ENCODE measurements at places on chromosomes 3 and 15.

DNA sequence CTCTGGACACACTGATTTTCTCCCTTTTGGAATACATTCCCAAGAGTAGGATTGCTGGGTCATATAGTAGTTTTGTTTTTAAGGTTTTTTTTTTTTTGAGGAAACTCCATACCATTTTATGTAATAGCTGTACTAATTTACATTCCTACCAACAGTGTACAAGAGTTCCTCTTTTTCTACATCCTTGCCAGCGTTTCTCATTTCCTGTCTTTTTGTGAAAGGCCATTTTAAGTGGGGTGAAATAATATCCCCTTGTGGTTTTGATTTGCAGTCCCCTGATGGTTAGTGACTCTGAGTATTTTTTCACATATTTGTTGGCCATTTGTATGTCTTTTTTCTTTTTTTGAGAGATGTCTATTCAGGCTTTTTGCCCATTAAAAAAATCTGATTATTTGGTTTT is 1205.5 kb downstream of the ROBO1 start:
- DNase-seq, result no peak

DNA sequence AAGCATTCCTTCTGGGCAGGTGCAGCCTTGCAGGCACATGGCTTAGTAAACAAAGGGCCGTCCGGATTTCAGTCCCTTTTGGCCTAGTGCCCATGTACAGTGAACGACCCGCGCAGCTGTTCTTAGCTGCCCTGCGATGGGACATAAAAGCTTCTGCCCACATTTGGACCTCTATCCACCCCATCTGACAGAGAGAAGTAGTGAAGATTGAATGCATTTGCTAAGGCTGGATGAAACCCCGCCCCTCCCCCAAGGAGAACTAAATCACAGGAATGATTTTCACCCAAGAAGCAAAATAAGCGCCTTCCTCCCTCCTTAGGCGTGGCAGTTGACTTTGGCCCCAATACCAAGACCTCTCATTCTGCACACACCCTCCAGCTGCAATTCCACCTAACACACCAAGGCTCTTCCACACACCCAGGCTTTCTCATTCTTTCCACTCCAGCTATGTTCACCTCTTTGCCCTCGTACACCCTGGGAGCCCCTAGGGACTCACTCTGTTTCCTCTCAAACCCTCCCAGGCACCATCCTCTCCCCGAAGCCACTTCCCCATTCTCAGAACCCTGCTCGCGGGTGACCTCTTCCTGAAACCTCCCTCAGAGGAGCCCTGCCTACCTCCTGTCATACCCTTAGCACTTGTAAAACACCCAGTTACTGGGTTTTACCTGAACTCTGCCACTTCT is 14.1 kb upstream of the HRH1 start:
- DNase-seq, result peak; percentile 11

DNA sequence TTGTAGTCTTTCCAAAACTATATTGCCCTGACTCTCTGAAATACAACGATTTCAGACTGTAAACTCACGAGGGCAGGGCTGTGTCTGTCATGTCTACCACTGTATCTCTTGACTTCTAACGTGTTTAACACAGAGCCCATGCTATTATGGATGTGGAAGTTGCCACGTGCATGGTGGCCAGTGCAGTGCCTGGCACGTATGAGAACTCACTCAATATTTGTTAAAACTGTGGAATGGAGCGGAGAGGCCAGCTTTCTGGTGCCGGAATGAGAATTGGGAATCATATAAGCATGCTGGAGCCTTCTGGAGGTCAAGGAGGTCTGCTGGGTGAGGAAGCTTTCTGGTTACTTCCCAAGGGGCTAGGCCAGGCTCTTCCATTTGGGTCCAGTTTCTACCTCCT is 220.6 kb upstream of the LYSMD4 start:
- DNase-seq, result no peak

GRCh38 chr3:22236490-22237270 is 485.7 kb upstream of the ZNF385D start:
- DNase-seq, result peak; percentile 1

DNA sequence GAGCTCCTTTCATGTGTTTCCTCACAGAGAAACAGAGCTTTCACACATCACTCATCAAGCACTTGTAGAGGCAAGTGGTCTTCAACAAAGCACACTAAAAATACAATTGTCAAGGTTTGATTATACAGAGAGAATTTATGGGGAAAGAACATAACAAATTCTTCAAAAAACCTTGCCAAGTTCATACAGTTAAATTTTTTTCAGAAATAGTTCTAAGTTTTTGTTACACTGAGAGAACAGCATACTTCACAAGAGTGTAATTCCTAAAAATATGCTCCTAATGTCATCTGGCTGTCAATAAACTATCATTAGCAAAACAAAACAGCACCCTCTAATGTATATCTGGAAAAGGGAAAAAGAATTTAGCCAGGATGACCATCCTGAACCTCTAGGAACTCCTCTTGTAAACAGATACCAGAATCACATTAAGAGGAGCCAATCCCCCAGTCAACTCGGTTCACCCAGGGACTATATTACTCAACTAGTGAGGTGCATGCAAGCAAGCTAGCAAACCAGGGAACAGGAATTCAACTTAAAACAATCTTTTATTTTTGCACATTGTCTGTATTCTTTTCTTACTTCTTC is 63.3 kb downstream of the RAD18 start:
- DNase-seq, result no peak

DNA sequence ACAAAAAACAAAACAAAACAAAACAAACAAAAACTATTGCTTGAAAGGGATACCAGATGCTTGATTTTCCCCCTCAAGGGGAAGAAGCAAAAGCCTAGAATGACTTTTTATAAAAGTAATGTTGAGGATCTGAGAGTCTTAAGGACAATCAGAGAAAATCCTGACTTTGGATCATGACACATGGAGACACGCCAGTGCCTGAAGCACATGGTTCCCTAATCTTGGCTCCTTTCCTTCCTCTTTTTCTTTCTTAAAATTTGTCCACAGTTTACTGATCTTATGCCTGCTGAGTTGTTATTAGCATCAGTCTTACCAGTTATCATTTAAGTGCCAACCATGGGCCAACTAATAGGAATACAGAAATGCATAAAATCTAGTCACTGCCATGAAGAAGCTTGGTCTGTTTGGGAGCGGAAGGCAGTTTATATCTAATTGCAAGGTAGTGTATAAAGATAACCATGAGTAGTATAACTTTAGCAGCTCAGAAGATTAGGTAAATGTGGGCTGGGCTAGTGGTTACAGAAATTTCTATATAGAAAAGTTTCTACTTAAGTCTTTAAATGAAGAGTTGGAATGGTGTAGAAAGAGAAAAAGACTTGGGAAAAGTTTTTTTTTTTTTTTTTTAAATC is 6.9 kb downstream of the GLCE start:
- DNase-seq, result no peak

DNA sequence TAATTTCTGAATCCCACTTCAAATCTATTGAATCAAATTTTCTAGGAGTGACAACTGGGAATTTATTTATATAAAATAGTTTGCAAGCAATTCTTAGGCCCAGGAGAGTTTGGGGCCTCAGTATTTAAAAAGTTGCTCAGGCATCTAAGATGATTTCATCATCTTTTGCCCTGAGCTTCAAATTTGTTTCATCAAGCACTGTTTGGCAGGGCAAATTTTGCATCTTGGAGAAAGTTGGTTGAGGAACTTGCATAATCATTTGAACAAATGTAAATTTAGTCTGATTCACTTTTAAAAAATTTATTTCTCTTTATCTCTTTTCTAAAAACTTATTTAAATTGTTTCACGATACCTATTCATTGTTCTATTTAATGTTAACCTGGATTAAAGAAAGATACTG is 702.8 kb downstream of the SI start:
- no peak for DNase-seq

GRCh38 chr15:39397883-39398282 is 183.0 kb upstream of the THBS1 start:
- peak; percentile 4 for DNase-seq

GRCh38 chr3:14852717-14853116 is 34.0 kb downstream of the FGD5 start:
- DNase-seq, result no peak

DNA sequence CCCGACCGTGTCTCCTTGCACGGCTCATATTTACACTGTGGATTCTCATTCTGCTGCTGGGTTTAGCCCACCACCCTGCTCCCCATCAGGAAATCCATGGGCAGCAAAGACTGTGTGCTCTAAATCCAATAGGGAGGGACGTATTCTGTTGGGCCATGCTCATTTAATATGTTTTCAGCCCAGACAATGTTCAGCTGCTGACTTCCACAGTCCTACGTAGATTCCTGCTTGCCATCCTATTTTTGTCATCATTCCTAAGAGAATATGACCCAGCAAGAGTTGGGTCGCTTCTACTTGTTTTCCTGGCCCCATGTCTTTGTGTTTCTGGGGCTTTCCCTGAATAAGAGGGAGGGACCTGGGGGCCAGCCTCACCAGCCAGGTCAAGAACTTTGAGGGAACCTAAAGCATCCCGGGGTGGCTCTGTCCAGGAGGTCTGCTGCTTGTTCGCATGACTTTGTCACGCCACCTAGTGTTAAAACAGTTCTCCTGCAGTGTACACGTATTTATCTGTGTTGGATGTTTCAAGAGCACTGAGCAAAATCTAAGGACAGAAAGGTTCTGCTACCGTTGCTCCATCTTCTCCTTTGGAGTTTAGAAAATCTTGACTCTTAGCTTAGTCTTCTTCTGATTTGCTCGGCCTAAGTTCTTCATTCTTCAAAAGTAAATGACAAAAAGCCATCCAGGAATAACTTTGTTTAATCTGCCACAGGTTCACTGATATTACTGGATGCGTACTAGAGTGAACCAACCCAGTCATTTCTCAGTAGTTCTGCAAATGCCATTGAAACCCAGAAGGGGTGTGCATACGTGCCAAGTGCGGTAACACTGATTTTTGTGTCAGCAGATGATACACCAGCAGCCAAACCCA is 79.8 kb upstream of the NR2E3 start:
- DNase-seq, result peak; percentile 72

- DNase-seq, result no peak
Observed at GRCh38 chr15:50613600-50613999, 67.1 kb upstream of the USP50 start.
